ENCODE measurements at places on chromosomes 7 and 10. TPM values are rescaled to one million over a fixed set of nuclear protein-coding genes. Genes with fewer than 3 reads are reported as not detected.

The UCN3 gene
- not detected for total RNA-seq

The LIPF gene
- total RNA-seq: not detected

The MDFIC gene
- 18.7 TPM for total RNA-seq

The OR2F2 gene
- total RNA-seq: not detected

The GPRIN2 gene
- total RNA-seq: 32.7 TPM

The POLR2J3 gene
- total RNA-seq: 14.5 TPM
